ENCODE measurements at places on chromosomes 2 and 18. TPM values are rescaled to one million over a fixed set of nuclear protein-coding genes. Genes with fewer than 3 reads are reported as not detected.
A peak's percentile ranks its signal among the peaks of the same experiment; 100 is the strongest.

DNA sequence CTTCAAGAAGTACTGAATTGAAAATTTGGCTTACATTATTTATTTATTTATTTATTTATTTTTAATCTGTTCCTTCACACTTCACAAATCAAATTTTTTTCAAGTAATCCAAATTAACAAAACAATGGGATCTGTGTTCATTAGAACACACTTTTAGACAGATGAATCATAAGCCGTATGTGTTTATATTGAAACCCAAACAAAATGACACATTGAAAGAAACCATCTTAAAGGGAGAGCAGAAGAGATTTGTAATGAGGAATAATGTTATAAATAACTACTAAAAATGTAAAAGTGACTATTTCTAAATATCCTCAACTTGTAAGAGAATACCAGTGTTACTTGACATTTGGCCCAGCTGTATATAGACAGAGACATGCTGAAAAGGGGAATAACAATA is 991.0 kb upstream of the CHAC2 start:
- no peaks in the 10 kb centered on the region for H3K27me3 ChIP-seq
- no peak overlapping the region for H3K4me3 ChIP-seq
- H3K27ac ChIP-seq = no peak overlapping the region
- H3K36me3 ChIP-seq = no peaks in the 10 kb centered on the region
- no peak for DNase-seq

- no peaks in the 10 kb centered on the region for H3K27me3 ChIP-seq
- H3K27ac ChIP-seq = no peak overlapping the region
- no peaks in the 10 kb centered on the region for H3K36me3 ChIP-seq
- DNase-seq = peak; percentile 6
- peaks cover 14% of the 10 kb centered on the region for H3K4me1 ChIP-seq
- H3K4me3 ChIP-seq = no peak overlapping the region
Measured at GRCh38 chr18:34807106-34807796, 97.2 kb downstream of the DTNA start.

- H3K27me3 ChIP-seq = no peaks in the 10 kb centered on the region
- H3K27ac ChIP-seq = no peak overlapping the region
- no peaks in the 10 kb centered on the region for H3K36me3 ChIP-seq
Measured at GRCh38 chr2:170843656-170844055, 27.0 kb downstream of the GAD1 start.

GRCh38 chr2:236665101-236665500 is 95.5 kb downstream of the ACKR3 start:
- H3K27ac ChIP-seq = no peak overlapping the region
- H3K27me3 ChIP-seq = no peaks in the 10 kb centered on the region
- H3K4me1 ChIP-seq = peaks cover 21% of the 10 kb centered on the region
- H3K4me3 ChIP-seq = no peak overlapping the region
- DNase-seq = no peak

DNA sequence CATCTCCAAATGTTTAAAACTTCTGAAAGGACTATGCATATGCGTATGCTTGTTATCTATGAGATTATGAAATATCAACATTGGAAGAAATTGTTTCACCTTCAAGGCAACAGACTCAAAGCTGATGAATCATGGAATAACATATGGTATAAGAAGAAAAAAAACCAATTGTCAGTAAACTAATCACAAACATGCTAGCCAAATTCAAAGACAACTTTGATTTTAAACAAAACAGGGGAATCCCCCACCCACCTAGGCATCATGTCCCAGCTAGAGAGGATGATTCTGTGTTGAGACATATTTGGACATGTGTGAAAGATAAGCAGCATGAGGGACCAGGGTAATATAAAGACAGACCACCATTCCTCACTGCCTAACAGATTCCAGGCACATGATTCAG is 147.7 kb downstream of the WDPCP start:
- H3K27me3 ChIP-seq = no peaks in the 10 kb centered on the region
- no peaks in the 10 kb centered on the region for H3K36me3 ChIP-seq
- no peak overlapping the region for H3K4me3 ChIP-seq
- DNase-seq = no peak
- no peak overlapping the region for H3K27ac ChIP-seq

DNA sequence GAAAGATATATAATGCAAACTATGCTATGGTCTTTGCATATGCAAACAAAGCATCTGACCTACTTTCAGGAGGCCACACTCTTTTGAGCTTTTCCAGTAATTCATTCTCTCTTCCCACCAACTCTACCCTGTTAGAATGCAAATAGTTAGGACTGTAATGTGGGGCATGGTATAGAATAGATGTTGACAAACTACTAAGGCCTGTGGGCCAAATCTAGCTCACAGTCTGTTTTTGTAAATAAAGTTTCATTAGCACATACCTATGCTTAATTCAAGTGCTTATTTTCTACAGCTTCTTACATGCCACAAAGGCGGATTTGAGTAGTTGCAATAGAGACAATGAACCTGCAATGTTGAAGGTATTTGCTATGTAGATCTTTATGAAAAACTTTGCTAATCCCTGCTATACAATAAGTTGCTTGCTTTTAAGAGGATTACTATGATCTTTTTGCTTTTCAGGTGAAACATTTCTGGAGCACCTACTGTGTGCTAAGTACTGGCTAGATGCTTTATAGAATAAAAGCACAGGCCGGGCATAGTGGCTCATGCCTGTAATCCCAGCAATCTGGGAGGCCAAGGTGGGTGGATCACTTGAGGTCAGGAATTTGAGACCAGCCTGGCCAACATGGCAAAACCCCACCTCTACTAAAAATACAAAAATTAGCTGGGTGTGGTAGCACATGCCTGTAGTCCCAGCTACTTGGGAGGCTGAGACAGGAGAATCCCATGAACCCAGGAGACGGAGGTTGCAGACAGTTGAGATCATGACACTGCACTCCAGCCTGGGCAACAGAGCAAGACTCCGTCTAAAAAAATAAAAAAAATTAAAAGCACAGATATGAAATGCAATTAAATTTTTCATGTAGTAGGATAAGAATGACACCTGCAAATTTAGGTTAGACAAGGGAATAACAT is 267.8 kb downstream of the DPP10 start:
- H3K27me3 ChIP-seq = no peaks in the 10 kb centered on the region
- peak; percentile 17 for DNase-seq
- no peak overlapping the region for H3K4me3 ChIP-seq
- H3K4me1 ChIP-seq = peaks cover 33% of the 10 kb centered on the region

DNA sequence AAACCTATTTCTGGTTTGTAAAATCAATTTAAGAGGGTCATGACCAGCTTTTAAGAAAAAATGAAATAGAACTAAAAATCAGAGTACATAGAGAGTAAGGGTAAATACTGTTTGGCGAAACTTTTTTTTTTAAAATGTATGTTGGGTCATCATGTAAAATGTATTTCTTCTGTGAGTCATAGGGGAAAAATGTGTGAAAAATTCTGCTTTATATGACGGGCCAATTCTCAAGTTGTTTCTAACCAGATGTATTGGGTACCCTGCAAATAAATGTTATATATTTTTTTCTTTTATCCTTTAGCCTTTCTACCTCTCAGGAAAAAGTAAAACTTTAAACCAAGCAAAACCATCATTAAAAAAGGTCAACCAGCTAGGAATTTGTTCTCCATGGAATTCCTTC is 13.9 kb downstream of the AFTPH start:
- H3K27ac ChIP-seq = no peak overlapping the region
- no peaks in the 10 kb centered on the region for H3K27me3 ChIP-seq
- no peak for DNase-seq
- no peaks in the 10 kb centered on the region for H3K4me1 ChIP-seq
- H3K36me3 ChIP-seq = no peaks in the 10 kb centered on the region
- H3K4me3 ChIP-seq = no peak overlapping the region

- no peaks in the 10 kb centered on the region for H3K36me3 ChIP-seq
- H3K4me1 ChIP-seq = peaks cover 9% of the 10 kb centered on the region
- H3K27ac ChIP-seq = no peak overlapping the region
- no peak overlapping the region for H3K4me3 ChIP-seq
- DNase-seq = peak; percentile 21
- H3K27me3 ChIP-seq = peaks cover 44% of the 10 kb centered on the region
Measured at GRCh38 chr2:236240228-236240990, 23.8 kb downstream of the ASB18 start.

DNA sequence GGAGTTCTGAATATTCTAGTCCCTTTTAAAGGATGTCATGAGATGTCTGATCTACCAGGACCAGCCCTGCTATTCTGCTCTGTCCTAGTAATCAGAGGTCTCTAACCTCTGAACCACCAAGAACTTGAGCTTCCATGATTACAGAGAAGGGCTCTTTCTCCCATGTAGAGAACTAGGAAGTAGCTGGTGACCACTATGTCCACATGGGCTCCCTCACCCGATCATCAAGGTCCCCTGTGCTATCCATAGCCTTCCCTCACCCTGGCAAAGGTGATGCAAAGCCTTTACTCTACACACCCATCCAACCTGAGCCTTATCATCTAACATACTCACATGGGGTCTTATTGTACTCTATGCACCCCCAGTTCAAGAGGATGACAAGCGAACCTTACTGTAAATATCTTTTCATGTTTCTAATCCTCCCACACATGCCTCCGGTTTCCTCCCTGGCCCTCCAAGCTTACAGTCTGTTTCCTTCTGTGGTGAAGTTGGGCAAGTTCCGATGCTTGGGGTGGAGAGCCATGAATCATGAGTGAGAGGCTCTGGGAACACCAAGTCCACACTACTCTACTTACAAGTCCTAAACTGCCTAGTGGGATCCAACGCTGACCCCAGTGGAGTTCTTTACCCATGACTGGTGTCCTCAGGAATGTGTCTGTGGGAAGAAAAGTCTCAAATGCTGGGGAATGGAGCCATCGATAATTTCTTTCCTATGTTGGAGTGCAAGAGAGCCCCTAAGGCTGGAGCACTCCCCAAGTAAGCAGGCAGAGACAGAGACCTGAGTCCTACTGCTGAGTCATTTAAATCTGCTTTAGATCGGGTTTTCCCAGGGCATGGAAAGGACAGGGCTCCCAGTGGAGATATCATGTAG is 73.3 kb upstream of the KLF7 start:
- H3K27ac ChIP-seq = no peak overlapping the region
- no peak for DNase-seq
- no peaks in the 10 kb centered on the region for H3K27me3 ChIP-seq
- H3K36me3 ChIP-seq = no peaks in the 10 kb centered on the region
- peaks cover 11% of the 10 kb centered on the region for H3K4me1 ChIP-seq

- no peaks in the 10 kb centered on the region for H3K27me3 ChIP-seq
- peak; percentile 40 for DNase-seq
- H3K27ac ChIP-seq = no peak overlapping the region
- no peak overlapping the region for H3K4me3 ChIP-seq
- no peaks in the 10 kb centered on the region for H3K36me3 ChIP-seq
Measured at GRCh38 chr2:34570266-34570872, 971.3 kb upstream of the FAM98A start.

DNA sequence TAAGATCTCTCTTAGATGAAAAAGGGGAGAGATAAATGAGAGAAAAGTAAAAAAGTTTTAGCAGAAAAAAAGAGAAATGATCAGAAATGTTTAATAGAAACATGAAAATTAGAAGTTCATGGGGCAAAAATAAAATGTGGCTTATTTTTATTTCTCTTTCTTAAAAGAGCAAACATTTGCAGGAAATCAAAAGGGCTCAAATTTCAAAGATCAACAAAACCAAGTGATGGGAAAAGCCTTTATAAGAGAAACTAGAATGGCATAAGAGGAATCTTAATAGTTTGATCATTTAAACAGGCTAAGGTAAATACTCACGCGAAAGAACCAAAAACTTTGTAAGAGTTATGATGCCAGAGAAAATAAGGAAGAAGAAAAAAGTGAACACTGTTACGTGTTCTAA is 23.3 kb upstream of the DAW1 start:
- H3K36me3 ChIP-seq = no peaks in the 10 kb centered on the region
- no peaks in the 10 kb centered on the region for H3K4me1 ChIP-seq
- no peak for DNase-seq
- H3K27me3 ChIP-seq = no peaks in the 10 kb centered on the region
- H3K27ac ChIP-seq = no peak overlapping the region

GRCh38 chr2:24908461-24908901 is 11.6 kb downstream of the ADCY3 start:
- no peaks in the 10 kb centered on the region for H3K4me1 ChIP-seq
- DNase-seq = no peak
- no peak overlapping the region for H3K27ac ChIP-seq
- H3K4me3 ChIP-seq = no peak overlapping the region
- H3K27me3 ChIP-seq = no peaks in the 10 kb centered on the region

DNA sequence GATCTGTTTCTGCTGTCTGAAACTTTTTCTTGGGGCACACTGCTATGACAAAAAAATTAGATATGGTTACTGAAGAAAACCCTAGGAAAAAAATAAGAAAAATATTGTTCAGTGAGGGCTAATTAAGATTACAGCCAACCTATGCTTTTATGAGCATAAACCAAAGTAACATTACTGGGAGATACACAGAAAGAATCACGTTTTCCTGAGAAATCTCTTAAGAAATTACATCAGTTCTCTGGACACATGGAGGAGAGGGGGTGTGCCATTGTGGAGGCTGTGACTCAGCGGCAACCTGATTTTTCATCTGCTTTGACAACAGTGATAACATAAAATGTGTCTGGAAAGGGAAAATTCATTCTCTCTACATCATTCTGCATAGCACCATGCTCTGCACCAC is 13.4 kb upstream of the NMI start:
- no peaks in the 10 kb centered on the region for H3K27me3 ChIP-seq
- no peak overlapping the region for H3K27ac ChIP-seq
- no peak for DNase-seq

GRCh38 chr18:63949068-63949737 is at the start of gene HMSD:
Gene HMSD (plus strand): TSS chr18:63949301. CDS start chr18:63953456, 4,155 bp downstream.
- peak within 1 kb of the TSS; percentile 39 for H3K4me3 ChIP-seq
- H3K27ac ChIP-seq = no peak within 1 kb of the TSS
- H3K36me3 ChIP-seq = no peaks in the 10 kb centered on the region
- H3K27me3 ChIP-seq = peaks cover 27% of the 10 kb centered on the region
- DNase-seq = peak; percentile 84
- H3K4me1 ChIP-seq = peaks cover 7% of the 10 kb centered on the region

DNA sequence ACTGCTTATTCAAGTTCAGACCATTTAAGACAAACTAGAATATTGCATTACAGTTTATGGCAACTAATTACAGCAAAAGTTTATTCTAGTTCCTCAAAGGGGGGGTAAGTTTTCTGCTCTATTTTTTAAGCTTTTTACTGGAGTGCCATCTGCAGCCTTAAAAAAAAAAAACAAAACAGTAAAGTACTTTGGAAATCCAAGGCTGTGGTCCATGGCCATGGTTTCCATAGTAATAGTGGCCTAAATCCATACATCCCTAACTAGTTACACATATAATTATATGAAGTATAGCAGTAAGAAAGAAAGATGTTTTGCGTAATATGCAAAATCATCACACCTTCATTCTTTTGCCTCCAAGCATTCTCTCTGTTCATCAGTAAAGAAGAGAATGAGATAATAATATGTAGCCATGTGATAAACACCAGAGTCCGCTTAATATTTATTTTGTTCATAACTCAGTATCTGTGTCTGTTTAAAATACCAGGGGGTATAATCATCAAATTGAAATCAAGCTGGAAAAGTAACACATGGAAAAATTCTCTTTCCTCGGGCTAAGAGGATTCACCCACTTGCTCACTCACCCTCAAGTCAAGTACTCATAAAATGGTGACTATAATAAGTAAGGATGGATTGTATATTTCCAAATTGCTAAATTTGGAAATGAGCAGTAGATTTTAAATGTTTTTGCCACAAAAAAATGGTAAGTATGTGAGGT is 301.1 kb upstream of the RND3 start:
- no peaks in the 10 kb centered on the region for H3K27me3 ChIP-seq
- H3K4me3 ChIP-seq = no peak overlapping the region
- H3K4me1 ChIP-seq = no peaks in the 10 kb centered on the region
- no peaks in the 10 kb centered on the region for H3K36me3 ChIP-seq
- no peak overlapping the region for H3K27ac ChIP-seq
- no peak for DNase-seq

Gene PIKFYVE
- 44.0 TPM for total RNA-seq

Gene ALLC
- not detected for total RNA-seq

Gene KIF1A
- total RNA-seq = 41.1 TPM

Gene NCK2
- 32.8 TPM for total RNA-seq

Gene SPP2
- total RNA-seq = not detected

Gene POLE4
- total RNA-seq = 15.4 TPM

Data from neural progenitor cell (in vitro differentiated cells).